ENCODE measurements at places on chromosomes 3 and 15. TPM values are rescaled to one million over a fixed set of nuclear protein-coding genes. Genes with fewer than 3 reads are reported as not detected.

Gene RBM5
- 161 TPM for total RNA-seq

Gene RASGRF1
- total RNA-seq = not detected

Gene C3orf85
- not detected for total RNA-seq

Gene ZNF660
- total RNA-seq = 1.8 TPM

Gene CD47
- 76.4 TPM for total RNA-seq

Gene MYZAP
- under 0.01 TPM for total RNA-seq

Gene RSL24D1
- 94.1 TPM for total RNA-seq

Gene DZIP1L
- total RNA-seq = 27.2 TPM

Gene MESP2
- total RNA-seq = 1.1 TPM

Gene ATP13A5
- not detected for total RNA-seq

Gene CCR3
- total RNA-seq = not detected

Gene LRRN1
- total RNA-seq = not detected
